ENCODE measurements at places on chromosomes 16 and 17.

DNA sequence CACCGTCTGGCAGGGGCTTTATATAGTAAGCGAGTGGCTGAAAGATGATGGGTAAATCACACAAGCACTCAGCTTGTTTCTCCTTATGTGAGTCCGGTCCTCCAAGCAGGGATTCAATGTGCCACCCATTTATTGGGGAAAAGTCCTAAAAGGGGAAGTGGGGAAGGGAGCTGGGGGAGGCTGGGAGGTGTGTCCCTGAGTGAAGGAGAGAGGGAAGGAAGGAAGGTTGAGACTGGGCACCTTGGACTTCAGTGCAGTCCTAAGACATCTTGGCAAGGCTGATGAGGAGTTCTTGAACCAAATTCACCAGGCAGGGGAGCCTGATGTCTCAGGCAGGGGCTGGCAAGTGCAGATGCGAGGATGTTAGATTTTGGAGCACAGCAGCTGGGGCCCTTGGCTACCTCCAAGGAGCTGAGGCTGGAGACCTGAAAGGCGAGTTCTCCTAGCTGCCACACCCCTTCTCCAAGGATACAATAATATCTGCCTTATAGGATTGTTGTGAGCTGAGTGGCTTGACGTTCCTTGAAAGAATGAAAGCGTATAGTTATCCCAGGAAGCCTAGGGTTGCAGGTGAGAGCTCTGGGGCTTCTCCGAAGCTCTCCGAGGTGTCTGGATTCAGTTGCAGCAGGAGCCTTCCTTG, 23.0 kb upstream of the CYLD start:
- DNase-seq: no peak

GRCh38 chr17:1774390-1775176, 12.7 kb downstream of the SERPINF1 start:
- DNase-seq: no peak

- DNase-seq: peak; percentile 76
Measured at GRCh38 chr17:8991514-8992285, 26.2 kb upstream of the PIK3R5 start.

DNA sequence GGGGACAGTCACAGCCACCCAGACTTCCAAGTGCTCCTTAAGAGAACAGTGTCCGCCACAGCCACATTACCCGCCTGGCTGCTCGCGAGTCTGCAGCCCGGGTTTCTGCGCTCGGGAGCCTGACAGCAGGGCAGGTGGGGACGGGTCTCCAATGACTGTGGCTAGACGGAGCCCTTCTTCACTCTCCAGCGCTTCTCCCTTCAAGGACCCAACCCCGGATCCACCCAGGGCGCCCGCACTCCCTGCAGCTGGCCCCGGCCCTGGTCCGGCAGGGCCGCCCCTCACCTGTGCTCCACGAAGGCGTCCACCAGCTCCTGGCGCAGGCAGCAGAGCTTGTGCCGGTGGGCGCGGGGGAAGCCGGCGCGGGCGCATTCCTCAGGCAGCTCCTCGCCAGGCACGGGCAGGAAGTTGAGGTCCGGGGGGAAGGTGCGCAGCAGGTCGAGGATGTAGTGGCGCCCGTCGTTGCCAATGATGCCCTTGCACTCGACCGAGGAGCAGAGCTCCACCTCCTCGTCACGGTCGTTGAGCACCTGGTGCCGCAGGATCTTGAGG, 13.9 kb downstream of the CLUH start:
- no peak for DNase-seq

- no peak for DNase-seq
Measured at GRCh38 chr16:13977177-13977576, 57.2 kb downstream of the ERCC4 start.

DNA sequence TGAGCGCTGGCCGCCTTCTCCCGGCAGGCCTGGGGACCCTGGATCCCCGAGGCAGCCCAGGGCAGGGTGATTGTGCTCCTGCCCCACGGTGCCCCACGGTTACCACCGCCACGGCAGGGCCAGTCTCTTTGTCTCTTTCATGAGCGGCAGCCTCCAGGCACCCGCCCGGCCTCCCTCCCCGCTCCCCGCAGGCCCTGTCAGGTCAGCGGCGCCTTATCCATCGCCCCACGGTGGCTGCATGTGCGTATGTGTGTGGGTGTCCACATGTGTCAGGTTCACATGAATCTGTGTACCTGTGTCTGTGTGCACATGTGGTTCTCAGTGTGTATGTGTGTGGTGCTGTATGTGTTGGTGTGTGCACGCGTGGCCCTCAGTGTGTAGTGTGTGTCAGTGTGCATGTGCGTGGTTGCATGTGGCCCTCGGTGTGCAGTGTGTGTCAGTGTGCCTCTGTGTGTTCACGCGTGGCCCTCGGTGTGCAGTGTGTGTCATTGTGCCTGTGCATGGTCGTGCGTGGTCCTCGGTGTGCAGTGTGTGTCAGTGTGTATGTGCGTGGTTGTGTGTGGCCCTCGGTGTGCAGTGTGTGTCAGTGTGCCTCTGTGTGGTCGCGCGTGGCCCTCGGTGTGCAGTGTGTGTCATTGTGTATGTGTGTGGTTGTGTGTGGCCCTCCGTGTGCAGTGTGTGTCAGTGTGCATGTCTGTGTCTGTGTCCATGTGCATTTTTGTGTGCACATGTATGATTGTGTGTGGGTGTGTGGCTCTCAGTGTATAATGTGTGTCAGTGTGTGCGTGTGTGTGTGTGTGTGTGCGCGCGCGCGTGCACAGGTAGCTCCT, 239.2 kb upstream of the GSE1 start:
- no peak for DNase-seq

DNA sequence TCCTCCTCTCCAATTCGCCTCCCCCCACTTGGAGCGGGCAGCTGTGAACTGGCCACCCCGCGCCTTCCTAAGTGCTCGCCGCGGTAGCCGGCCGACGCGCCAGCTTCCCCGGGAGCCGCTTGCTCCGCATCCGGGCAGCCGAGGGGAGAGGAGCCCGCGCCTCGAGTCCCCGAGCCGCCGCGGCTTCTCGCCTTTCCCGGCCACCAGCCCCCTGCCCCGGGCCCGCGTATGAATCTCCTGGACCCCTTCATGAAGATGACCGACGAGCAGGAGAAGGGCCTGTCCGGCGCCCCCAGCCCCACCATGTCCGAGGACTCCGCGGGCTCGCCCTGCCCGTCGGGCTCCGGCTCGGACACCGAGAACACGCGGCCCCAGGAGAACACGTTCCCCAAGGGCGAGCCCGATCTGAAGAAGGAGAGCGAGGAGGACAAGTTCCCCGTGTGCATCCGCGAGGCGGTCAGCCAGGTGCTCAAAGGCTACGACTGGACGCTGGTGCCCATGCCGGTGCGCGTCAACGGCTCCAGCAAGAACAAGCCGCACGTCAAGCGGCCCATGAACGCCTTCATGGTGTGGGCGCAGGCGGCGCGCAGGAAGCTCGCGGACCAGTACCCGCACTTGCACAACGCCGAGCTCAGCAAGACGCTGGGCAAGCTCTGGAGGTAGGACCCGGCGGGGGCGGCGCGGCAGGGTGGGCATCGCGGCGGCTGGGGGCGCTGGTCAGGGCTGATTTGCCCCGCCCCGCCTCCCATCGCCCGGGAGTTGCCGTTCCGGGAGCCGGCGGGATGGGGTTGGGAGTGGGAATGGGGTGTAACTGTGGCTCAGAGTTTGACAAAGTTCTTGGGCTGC, 567 bp downstream of the SOX9 start:
- DNase-seq: no peak

GRCh38 chr17:63699638-63700527, at the start of gene LIMD2:
Gene LIMD2, minus strand, starts transcription at chr17:63700125. Its CDS starts 827 bp downstream, at chr17:63699298.
- peak; percentile 91 for DNase-seq

Data from CD4-positive, alpha-beta T cell treated with Interleukin-17A for 1 hour (primary cell).